ENCODE measurements at places on chromosomes 16 and 17. TPM values are rescaled to one million over a fixed set of nuclear protein-coding genes. Genes with fewer than 3 reads are reported as not detected.
A peak's percentile ranks its signal among the peaks of the same experiment; 100 is the strongest.

The CCL7 gene
- total RNA-seq, result not detected

GRCh38 chr17:45156242-45156641 lies 5.4 kb upstream of the HEXIM2 start:
- DNase-seq, result no peak

The TRAF4 gene
- total RNA-seq, result 3.8 TPM

DNA sequence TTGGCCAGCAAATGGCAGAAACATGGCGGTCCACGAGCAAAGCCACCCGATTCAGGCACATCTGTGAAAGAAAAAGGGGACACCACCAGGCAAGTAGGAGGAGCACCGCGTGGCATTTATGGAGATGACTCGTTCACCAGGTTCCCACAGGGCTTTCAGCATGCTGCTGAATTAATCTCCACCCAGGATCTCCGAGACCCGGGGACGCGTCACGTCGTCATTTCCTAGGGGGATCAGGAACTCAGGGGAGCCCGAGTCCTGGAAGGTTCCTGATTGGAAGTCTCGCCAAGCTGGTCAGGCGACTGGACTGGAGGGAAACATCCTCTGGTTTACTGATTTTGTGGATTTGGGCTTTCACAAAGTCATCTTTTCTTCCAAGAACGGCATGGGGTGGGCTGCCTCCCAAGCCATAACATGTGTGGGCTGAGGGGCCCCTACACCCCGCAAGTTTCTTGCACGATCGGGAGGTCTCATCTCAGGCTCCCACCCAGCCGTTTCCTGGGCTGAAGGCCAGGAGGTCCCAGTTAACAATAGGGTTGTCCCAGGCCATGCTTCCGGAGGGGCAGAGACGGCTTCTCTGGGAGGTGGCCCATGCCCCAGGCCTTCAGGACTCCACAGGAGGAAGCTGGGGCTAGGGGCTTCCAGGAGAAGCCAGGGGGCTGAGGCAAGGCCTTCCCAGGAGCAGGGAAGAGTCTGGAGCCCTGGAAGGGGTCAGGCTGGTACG lies 645 bp downstream of the DNAH17 start:
- DNase-seq, result no peak

DNA sequence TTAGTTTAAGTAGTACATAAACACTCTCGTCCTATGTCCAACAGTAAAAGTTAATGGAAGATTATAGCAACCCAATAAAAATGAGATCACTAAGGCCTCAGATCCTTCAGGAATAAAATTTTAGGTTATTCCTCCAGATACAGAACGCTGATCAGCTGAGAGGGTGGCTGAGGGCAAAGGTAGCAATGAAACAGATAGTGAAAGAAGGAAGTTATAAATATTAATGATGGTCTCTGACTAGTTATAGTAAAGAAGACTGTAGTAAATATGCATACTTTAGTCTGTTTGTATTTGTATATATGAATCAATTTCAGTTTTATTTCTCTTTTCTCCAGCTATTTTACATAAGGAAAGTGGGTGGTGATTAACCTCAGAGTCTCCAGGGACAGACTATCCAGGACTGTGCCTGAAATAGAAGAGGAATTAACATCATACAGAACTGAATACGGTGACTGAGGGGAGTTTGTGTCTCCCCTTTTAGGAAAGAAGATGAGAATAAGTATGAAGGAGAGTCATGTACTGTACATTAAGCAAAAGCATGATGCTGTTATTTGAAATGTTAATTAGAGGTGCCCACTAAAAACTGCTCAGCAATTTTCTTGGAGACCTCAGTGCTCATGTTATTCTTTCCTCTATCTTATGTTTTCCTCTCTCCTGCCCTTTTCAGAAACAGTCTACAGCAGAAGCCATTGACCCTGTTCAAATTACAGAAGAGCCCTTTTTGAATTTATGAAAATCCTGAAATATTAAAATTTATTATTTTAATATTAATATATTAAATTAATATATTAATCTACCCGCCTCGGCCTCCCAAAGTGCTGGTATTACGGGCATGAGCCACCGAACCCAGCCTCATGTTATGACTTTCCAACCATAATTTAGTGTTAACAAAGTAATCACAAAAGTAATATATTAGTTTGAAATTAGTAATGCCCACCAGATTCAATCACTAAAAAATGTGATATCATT lies 36.5 kb upstream of the DHRS7B start:
- DNase-seq, result no peak

DNA sequence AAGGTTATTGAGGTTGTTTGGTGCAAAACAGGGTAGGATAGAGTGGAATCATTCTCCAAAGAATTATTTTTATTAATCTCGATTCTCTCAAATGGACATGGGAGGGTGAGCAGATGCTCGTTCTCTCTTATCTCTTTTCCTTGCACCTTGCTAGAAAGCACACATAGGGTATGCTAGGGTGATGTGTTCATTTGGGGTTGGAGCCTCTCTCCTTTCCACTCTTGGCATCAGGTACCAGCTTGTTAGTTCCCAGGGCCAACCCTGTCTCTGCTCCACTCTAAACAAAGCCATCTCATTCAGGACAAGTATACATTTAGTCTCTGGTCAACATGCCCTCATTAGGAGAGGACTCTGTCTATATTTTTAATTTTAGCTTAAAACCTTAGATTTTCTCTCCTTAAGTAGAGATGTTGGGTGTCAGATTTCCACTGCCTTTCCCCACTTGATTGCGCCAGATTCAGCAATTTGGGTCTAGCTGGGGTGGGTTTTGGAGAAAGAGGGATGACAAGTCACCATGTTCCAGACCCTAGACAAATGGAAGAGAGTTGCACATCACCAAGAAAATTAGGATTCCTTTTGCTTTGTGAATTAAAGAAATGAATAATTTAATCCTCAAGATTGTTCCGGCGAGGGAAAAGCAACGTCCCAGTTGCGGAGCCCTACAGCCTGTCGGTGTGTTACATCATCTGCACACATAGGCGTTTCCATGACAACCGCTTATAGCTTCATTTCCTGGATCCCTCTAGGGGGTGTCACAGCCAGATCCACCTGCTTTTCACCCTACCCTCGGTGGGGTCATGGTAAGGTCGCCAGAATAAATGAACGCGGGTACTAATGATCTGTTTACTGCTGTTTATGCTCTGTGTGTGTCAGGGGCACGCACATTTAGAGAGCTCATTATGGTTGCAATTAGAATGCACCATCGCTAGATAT lies 41.6 kb downstream of the SNX11 start:
- DNase-seq, result no peak

GRCh38 chr17:62058611-62059010 lies 6.5 kb downstream of the MED13 start:
- DNase-seq, result no peak

- peak; percentile 84 for DNase-seq
These were observed 12.3 kb downstream of the CES4A start for GRCh38 chr16:67000384-67001351.
